Small intestine (tissue), 16 donors: ENCODE measurements at places on chromosomes 5 and 9.
A peak's percentile ranks its signal among the peaks of the same experiment; 100 is the strongest.

- DNase-seq, result no peak
These were observed 27.0 kb downstream of the PLPPR1 start for GRCh38 chr9:101055516-101055915.

GRCh38 chr9:97567182-97567893 lies 65.8 kb downstream of the TSTD2 start:
- no peak for DNase-seq

GRCh38 chr5:159449925-159450324 lies 119.6 kb upstream of the IL12B start:
- no peak for DNase-seq

GRCh38 chr5:14337593-14337992 lies 194.5 kb downstream of the TRIO start:
- DNase-seq, result no peak

DNA sequence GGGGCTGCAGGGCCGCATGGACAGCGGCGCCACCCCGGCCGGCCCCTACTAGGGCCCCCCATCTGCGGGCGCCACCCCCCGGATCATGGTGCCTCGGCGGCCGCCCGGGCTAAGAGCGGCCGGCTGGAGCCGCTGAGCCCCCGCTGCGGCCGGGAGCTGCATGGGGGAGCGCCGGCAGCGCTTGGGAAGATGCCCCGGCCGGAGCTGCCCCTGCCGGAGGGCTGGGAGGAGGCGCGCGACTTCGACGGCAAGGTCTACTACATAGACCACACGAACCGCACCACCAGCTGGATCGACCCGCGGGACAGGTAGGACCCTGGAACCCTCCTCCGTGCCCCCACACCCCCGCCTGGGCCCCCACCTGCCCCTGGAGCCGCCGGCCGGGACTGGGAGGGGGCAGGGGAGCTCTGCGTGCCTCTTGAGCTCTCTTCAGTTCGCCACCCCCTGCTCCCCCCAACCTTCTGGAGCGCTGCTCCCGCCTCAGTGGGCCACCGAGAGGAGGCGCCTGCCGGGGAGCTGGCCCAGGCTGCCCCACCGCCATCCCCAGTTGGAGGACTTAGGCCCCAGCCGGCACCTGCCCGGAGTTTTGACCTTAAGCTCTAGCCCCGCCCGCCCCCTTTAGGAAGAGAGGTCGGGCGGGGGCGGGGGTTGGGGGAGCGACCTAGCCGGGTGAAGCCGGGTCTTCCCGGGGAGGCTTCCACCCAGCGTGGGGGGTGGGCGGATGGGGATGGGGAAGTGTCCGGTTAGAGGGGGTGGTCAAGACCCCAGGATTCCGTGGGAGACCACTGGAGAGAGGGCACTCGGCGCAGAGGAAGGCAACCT lies 730 bp downstream of the WWC1 start:
- peak; percentile 68 for DNase-seq

- peak; percentile 5 for DNase-seq
These were observed 53.3 kb downstream of the NREP start for GRCh38 chr5:111703662-111704061.
